ENCODE measurements at places on chromosomes 2 and 18.

DNA sequence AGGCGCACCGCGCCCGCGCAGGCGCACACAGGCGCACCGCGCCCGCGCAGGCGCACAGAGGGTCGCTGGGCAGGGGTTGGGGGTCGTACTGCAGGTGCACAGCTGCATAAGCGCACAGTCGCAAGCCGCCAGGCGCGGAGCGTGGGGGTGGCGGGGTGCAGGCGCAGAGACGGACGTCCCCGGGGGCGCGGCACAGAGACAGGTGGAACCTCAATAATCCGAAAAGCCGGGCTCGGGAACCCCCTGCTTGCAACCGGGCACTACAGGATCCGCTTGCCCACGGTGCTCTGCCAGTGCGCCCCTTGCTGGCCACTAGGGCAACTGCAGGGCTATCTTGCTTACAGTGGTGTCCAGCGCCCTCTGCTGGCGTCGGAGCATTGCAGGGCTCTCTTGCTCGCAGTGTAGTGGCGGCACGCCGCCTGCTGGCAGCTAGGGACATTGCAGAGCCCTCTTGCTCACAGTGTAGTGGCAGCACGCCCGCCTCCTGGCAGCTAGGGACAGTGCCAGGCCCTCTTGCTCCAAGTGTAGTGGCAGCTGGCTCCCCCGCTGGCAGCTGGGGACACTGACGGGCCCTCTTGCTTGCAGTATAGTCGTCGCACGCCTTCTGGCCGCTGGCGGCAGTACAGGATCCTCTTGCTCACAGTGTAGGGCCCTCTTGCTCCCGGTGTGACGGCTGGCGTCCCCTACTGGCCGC is 34.9 kb downstream of the FAM110C start:
- DNase-seq = peak; percentile 41

DNA sequence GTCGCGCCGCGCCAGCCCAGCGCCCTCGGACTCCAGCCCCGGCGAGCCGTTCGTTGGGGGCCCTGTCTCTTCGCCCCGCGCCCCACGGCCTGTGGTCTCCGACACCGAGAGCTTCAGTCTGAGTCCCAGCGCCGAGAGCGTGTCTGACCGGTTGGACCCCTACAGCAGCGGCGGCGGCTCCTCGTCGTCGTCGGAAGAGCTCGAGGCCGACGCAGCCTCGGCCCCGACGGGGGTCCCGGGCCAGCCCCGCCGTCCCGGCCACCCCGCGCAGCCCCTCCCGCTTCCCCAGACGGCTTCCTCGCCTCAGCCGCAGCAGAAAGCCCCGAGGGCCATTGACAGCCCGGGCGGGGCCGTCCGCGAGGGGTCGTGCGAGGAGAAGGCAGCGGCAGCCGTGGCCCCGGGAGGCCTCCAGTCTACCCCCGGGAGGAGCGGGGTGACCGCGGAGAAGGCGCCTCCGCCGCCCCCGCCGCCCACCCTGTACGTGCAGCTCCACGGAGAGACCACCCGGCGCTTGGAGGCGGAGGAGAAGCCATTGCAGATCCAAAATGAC is 1.4 kb downstream of the PHLPP1 start:
- peak; percentile 28 for DNase-seq

- no peak for DNase-seq
Observed at GRCh38 chr2:231933916-231934401, 7.8 kb upstream of the NPPC start.

DNA sequence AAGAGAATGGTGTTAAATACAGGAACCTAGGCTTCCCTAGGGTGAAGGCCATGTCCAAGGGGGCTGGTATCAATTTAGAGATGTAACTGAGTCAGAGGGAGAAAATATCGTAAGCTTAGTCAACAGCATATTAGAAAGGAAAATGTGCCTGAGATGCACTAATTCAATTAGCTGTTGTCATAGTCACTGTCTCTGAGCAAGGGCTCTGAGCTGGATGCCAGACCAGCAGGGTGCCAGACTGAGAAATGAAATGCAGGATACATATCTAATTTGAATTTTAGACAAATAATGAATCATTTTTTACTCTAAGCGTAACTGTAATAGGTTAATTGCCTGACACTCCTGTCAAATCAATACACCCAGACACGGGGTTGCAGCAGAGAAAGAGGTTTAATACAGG is 11.4 kb upstream of the SLC35F6 start:
- no peak for DNase-seq

DNA sequence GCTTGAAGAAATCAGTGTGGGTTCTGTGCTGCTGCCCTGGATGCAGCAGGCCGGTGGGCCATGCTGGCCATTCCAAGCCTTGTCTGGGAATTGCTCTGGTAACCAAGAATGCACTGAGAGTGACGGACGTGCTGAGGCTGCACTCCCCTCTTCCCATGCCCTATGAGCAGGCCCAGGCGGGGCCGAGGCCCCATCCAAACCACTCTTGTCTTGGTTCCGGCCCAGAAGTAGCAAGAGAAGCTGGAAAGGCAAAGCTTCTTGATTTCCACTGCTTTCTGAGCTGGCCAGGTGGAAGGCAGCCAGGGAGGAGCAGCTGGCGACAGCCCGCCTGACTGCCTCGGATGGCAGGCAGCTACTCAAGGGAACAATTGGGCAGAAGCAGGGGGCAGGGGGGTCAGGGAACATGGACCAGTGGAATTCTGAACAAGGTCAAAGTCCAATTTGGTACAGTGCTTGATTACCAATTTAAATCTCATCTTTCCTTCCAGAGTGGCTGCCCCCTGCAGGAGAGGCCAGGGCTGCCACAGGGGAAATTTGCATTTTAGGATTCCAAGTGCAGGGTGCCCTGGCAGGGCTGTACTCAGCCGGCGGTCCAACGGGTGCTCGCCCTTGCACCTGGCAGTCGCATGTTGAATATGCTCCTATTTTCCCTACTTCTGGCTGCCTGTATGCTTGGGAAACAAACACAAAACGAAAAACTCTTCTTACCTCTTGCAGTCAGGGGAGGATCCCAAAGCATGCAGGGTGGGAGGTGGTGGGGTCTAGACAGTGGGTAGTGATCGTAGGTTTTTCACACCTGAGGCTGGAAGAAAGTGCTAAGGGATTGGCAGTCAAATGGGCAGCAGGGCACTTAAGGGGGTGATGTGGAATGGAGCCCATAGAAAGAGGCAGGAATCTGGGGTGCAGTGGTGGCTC is 67.3 kb downstream of the LIPG start:
- DNase-seq = no peak

GRCh38 chr2:82239176-82239575 is 1934.6 kb upstream of the LRRTM1 start:
- no peak for DNase-seq

DNA sequence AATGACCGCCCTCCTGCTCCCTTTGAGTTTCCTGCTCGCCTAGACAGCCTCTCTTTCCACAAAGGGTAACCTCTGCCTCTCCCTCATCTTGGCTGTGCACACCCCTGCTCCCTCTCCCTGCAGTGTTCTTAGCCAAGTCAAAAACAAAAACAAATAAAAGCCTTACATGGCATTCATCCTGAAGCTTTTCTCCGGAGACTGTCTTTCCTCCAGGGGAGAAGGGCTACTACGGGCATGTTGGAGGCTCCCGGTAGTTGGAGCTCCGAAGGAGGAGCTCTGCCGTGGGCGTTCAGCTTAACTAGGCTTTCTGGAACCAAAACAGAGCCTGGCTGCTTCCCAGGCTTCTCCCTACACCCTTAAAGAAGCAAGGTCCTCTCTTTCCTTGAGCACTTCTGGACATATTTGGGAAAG is 104.2 kb downstream of the TPGS2 start:
- no peak for DNase-seq

DNA sequence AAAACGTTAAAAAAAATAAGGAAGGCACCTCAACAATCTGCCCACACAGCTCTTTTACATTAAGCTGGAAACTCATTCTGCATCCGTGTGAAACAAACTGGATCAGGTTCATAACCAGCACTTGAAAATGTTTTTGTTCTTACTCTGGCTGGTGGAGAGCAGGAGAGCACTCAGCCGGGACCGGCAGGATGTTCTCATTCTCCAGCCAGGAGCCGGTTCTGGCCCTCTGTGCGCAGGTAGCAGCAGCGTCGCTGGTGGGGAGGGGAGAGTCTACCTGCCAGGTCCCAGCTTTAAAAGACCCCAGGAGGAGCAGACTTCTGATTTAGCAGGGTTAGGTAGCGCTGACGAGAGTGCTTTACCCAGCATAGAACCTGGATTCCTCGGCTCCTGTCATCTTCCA is 834.9 kb upstream of the SALL3 start:
- DNase-seq = no peak

- no peak for DNase-seq
Observed at GRCh38 chr18:37598966-37599896, 33.6 kb upstream of the CELF4 start.

- DNase-seq = no peak
Observed at GRCh38 chr2:189024901-189025618, 50.9 kb downstream of the COL3A1 start.

DNA sequence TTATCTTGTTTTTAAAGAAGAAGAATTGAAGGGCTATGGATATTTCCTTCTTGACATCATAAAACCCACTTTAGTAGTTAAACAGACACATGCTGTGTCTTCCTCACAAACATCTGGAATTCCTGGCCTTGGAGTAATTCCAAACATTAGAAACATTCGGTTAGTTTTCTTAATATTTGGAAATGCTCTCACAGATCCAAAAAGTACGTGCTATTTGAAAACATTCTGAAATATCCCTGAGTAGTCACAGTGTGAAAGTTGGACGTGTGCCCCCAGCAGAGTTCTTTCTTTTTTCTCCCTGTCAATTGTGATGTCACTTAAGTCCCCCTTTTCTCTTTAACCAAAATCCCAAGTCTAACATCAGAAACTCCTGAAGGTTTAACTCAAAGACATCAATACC is 91.3 kb downstream of the ANTXR1 start:
- DNase-seq = no peak

- no peak for DNase-seq
Observed at GRCh38 chr2:211812587-211812986, 726.0 kb downstream of the ERBB4 start.

GRCh38 chr2:15145046-15145817 is 415.9 kb downstream of the NBAS start:
- no peak for DNase-seq

GRCh38 chr18:55088000-55088401 is 128.7 kb upstream of the CCDC68 start:
- DNase-seq = no peak

DNA sequence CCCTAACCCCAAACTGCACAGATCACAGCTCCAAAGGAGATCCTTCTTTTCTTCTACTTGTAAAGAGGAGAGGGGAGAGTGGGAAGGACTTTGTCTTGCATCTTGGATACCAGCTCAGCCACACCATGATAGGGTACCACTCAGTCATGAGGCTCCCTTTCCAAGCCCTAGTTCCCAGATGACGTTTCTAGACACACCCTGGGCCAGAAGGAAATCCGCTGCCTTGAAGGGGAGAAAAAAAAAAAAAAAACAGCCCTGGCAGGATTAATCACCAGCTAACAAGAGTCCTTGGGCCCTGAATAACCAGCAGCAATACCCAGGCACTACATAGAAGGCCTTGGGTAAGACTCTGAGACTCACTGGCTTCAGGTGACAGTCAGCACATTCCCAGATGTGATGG is 36.9 kb downstream of the ST8SIA3 start:
- no peak for DNase-seq
